ENCODE measurements at places on chromosomes 5 and 9.

GRCh38 chr9:79621916-79622575 lies 50.3 kb downstream of the TLE4 start:
- no peak for DNase-seq

GRCh38 chr9:82996941-82997340 lies 66.0 kb downstream of the RASEF start:
- no peak for DNase-seq

GRCh38 chr5:137401946-137402345 lies 97.2 kb downstream of the SPOCK1 start:
- no peak for DNase-seq

DNA sequence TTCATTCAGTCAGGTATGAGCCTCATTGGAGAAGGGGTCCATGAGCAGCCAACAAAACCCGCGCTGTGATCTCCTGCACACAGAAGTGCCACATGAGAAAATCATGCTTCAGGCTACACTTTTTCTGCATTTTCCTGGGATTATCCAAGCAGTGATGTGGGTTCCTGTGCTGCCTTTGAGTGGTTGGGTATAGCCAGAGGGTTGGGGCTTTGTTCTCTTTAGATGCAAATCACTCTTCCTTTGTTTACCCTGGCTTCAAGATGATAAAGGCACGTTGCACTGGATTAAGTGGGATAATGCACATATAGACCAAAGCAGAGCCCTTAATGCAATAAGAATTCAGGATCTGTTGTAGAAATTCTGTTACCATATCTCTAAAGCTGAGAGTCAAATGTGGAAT lies 18.7 kb downstream of the ECM2 start:
- DNase-seq: no peak

DNA sequence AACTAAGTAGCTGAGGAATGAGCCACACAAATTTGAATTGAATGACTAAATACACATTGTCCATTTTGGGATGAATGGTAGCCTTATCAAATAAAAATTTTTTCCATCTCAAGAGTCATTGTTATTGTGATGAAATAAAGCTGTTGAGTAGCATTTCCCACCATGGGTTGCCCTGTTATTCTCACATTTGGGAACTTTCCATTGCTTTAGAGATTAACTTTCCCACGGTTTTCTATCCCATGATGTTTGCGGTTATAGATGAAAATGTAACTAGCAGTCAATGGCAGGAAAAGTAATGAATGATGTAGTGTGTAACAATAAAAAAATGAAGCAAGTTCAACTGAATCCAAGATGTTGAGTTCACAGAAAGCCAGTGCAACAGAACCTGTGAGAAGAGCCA lies 59.9 kb upstream of the PLPP1 start:
- no peak for DNase-seq

GRCh38 chr9:127917603-127918002 lies 762 bp upstream of the ST6GALNAC4 start:
- DNase-seq: no peak

DNA sequence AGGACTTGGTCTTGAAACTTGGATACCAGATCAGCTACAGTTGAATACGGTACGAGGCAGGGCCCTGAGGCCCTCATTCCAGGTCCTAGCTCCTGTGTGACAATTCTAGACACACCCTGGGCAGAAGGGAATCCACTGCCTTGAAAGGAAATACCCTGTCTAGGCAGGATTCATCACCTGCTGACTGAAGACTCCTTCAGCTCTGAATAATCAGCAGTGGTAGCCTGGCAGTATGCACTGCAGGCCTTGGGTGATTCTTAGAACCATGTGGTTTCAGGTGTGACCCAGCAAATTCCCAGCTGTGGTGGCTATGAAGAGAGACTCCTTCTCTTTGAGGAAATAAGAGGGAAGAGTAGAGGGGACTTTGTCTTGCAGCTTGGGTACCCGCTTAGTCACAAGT lies 17.2 kb upstream of the EFNA5 start:
- DNase-seq: no peak

DNA sequence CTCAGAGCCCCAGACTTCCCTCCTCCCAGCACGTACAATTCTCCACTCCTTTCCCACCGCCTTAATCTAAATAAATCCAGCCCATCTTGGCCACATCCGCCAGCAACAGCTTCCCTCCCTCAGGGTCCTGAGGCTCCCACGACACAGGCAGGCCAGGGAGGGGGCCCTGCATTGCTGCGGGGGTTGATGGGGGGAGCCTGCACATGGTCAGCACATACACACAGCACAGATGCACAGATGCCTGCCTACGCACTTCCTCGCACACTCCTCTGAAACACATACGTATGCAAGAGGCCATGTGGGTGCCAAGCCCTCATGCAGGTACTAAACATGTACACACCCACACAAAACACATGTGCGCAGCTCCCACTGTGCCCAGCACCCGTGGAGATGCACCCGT lies 14.8 kb downstream of the PDGFRB start:
- no peak for DNase-seq

GRCh38 chr9:7752481-7752880 lies 47.1 kb downstream of the DMAC1 start:
- DNase-seq: no peak

DNA sequence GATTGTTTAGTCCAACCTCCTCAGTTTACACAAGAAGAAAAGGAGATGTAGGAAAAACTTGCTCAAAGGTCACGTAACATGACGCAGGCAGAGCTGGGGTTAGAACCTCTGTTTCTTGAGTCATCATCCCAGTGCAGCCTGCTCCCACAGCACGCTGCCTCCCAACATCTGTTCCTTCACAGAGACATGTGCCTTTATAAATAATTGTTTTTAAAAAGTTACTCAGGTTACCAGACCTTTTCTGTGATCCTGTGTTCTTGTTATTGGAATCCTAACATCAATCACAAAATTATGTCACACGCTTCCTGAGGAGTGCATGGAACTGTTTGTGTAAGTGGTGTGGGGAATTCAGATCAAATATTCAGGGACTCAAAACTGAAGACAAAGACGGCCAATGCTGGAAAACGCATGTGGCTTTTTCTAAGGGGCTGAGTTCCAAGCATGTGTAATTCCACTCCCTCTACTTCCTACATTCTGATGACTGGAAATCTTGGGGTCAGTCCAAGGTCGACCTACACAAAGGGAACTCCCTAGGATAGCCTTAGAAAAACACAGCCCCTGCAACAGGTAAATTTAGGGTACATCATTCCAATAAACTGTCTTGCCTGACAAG lies 184.3 kb downstream of the TSSK1B start:
- DNase-seq: no peak

- no peak for DNase-seq
Measured at GRCh38 chr5:53712327-53712726, 151.9 kb downstream of the NDUFS4 start.

DNA sequence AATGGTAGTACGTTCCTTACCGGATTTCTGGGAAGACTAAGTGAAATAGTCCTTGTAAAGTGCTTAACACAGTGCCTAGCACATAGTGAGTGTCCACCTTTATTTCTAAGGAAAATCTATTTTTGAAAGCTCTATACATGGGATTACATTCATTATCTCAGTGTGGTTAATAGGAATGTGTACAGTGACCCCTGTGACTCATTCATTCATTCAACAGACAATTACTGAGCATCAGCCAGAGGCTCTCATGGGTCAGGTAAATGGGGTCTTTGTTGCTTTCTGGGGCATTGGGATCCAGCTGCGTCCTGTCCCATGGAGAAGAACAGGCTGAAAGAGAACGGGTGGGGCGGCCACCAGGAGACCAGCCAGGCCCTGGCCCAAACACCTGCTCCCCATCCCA lies 226.2 kb upstream of the TBC1D2 start:
- no peak for DNase-seq

- no peak for DNase-seq
Measured at GRCh38 chr9:134547161-134548100, 94.2 kb upstream of the COL5A1 start.

GRCh38 chr9:135951889-135952663 lies 9.1 kb downstream of the UBAC1 start:
- no peak for DNase-seq

DNA sequence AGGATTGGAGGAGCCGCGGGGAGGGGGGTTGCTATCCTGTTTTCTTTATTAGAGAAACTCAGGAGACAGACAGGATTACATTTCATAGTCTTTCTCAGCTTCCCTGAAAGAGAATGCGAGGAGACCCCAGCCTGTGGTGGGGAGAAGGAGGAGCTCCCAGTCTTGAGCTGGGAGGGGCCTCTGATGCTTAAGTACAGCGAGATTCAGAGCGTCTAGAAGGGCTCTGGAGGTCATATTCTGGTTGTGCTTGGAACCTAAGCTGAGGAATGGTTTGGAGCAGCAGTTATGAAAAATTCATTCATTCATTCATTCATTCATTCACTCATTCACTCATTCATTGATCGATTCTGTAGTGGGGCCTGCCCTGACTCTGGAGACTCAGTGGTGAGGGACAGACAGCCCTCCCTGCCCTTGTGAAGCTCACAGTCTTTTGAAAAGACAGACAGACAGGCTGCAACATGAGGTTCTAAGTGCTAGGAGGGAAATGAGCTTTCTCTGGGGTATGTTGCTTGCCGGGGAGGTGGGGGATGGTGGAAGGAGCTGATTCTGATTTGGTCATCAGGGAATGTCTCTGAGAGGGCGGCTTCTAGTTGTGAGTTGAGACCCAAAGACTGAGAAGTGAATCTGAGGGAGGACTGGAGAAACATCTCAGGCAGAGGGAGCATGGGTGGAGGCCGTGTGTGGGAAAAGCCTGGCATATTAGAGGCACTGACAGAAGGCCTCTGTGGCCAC lies 2.5 kb upstream of the SPRY4 start:
- DNase-seq: no peak

GRCh38 chr9:81823672-81824554 lies 104.3 kb upstream of the SPATA31D4 start:
- no peak for DNase-seq

DNA sequence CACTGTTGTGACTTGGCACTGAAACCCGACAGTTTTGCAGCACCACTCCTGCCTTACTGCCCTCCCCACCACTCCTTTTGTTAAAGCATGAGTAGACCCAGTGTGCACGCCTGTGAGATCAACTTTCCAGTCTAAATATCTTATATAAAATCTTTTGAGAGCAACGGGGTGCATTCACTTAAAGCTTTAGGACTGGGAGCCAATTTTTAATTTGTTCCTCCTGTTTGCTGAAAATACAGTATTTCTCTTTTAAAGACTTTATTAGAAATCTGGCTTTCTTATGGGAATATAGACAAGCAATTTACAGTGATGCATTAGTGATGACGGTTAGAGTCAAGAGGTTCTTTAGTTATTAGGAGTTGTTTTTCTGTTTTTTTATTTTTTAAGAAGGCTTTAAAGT lies 397.5 kb downstream of the TMEM167A start:
- no peak for DNase-seq

GRCh38 chr5:52804981-52805380 lies 17.3 kb downstream of the ITGA1 start:
- DNase-seq: no peak

DNA sequence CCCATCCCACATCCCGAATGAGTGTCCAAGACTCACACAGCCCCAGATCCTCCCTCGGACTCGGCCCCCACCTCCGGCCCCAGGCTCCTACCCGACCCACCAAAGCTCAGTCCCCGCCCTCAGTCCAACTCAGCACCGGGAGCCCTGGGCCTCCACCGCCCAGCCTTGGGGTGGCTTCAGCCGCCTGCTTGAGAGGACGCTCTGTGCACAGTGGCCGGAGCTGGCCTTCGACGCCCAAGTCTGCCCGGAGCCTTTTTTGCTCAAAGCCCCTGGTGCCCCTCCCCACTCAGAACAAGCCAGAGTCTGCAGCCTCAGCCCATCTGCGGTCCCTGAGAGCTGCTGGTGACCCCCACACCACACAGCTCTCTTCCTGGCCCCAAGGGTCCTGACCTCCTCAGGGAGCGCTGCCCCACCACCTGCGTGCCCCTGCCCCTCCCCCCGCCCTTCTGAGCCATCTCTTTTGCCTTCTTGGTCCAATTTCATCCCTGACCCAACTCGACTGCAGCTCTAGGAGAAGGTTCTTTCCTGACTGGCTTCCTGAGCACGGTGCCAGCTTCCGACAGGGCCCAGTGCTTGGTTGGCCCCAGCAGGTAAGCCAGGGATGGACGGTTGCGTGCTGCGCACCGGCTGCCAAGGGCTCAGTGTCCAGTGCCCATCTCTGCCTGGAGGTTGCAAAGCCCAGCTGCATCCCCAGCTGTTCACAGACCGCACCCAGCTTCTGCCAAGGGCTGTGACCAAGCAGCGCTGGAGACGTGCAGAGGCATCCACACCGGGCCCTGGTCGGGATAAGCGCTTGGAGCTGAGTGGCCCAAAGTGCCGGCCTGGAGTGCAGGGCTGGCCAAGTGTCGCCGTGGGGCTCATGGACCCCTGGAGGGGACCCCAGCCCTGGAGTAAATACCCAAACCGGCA lies 27.7 kb upstream of the NSMF start:
- no peak for DNase-seq

DNA sequence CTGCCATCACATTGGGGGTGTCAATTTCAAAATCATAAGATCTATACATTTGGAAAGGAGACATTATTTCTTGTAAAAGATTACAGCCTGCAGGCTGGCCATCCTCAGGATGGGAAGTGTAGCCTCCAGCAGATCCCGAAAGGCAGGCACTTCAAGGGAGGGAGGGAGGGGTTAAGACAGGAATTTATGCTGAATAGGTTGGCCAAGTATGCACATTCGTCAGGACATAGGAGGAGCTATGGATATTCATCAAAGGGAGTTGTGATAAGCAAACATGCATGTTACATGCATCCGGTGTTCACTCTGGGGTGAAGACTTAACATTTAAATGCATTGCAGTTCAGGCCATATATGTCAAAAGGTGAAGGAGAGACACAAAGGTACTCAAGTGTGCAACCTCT lies 119.4 kb downstream of the CEP120 start:
- no peak for DNase-seq

DNA sequence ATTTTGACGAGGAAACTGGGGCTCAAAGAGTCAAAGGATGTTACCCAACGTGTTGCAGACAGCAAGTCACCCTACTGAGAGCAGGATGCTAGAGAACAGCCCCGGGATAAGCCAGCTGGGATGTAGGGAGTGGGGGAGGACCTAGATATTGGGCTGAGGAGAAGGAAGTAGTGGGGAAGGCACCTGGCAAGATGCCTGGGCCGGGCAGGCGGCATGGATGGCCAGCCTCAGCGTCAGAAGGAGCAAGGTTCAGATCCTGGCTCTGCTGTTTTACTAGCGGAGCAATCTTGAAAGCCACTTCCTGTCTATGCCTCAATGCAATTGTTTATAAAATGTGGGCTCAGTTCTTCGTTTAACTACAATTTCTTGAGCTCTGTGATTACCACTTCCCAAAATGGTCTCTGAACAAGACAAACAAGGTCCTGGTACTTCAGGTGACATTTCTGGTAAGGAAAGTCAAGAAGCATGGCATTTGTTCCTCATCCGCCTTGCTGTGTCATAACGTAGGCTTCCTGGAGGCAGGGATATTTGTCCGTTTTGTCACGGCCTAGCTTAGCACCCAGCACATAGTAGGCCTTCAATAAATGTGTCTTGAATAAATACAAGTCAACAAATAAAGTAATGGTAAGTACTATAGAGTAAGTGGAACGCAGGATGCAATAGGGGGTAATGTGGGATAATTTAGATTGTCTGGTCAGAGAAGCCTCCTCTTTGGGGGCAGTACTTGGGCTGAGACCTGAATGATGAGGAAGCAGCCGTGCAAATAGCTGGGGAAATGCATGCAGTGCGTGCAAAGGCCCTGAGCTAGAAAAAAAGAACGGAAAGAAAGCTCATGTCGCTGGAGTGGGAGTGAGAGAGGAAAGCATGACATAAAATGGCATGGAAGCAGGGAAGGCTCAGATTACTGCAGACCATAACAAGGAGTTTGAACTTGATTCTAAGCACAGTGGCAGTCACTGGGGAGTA lies 70.5 kb downstream of the SMIM23 start:
- no peak for DNase-seq

Data from effector memory CD8-positive, alpha-beta T cell (primary cell).